ENCODE measurements at places on chromosomes 7 and 10.

DNA sequence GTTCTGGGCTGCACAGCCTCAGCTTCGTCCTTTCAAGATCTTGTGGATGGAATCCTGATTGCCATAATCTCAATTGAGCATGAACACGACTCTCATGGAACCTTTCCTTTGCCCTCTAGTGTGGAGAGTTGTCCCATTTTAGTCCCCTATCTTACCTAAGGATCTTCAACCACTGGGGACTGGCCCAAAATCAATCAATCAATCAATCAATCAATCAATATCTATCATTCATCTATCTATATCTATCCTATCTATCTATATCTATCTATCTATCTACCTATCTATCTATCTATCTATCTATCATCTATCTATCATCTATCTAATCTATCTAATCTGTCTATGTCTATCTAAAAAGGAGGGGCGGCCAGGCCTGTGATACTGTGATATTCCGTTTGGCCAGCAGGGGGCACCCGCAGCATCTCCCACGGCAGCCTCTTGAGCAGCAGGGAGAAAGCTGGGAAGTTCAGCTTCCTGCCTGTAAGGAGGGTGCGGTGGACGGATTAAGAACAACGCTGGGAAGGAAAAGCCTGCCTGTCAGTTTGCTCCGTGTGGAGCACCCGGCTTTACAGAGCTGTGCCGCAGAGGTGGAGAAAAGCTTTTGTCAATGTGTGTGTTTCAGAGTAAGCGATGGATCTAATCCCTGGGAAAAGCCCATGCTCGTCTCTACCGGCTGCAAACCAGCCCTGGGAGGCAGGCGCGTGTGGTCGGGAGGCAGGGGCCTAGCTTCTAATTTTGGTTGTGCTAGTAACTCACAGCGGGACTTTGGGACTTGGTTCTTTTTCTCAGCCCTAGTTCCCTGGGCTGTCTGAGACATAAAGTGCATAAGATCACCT is 124.9 kb downstream of the SH2D4B start:
- DNase-seq = peak; percentile 67

GRCh38 chr10:122910310-122910709 is at the start of gene FAM24A:
TSS of gene FAM24A (plus strand) at chr10:122910610. CDS start at chr10:122911635, 1,025 bp downstream.
- DNase-seq = no peak

DNA sequence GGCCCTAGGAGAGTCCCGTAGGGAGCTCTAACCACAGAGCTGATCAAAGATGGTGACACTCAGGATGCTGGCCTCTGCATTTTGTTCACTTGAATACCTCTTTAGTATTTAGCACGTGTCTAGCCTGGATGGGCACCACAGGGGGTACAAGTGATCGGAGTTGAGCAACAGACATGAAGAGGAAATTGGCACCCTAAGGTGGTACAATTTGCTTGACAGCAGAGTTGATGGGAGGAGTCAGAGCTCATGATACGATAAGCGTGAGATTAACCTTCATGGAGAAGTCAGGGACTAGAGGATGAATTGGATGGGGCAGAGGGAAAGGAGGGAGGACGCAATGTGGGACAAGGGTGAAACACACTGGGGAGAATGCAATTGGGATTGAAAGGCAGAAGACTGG is 9.9 kb upstream of the ZNF212 start:
- DNase-seq = no peak

GRCh38 chr7:1716263-1717094 is 46.4 kb downstream of the ELFN1 start:
- no peak for DNase-seq

DNA sequence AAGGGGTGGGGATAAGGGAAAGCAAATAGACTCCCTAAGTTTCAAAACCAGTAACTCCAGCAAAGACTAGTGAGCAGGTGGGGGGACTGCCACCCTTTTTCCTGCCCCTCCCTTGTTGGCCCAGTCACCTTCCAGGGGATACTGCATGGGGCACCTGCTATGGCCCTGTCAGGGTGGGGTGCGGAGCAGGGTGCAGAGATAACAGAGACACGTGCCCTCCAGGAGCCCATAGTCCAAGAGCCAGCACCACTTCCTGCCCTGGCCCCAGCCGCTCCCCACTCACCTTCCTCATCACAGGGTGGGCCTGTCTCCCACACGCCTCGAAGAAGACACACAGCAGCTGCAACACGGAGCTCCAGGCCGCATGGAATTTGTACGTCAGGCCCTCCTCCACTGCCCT is 20.6 kb downstream of the RRP12 start:
- no peak for DNase-seq

DNA sequence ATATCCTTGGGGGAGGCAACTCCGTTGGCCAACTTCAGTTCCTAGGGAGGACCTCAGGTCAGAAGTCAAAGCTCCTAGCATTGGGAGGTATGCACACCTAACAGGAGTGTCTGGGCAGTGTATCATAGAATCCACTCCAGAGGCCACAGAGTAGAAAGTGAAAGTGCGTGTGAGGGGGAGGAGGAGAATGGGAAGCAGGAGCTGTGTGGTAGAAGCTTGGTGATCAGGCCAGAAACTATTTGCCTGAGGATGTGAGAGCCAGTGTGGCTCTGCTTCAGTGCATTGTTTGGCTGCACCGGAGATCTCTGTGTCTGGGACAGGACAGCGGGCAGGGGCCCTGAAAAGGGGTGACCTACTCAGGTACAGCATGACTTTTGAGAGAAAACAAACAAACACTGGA is 557.4 kb upstream of the VSTM2A start:
- DNase-seq = no peak

GRCh38 chr10:111479966-111480365 is 403.1 kb downstream of the ADRA2A start:
- DNase-seq = no peak

- no peak for DNase-seq
These were observed 299.1 kb downstream of the GRID1 start for GRCh38 chr10:86067436-86068050.

- DNase-seq = no peak
These were observed 27.5 kb upstream of the NME8 start for GRCh38 chr7:37820708-37821468.
